ENCODE measurements at places on chromosomes 13 and 19. TPM values are rescaled to one million over a fixed set of nuclear protein-coding genes. Genes with fewer than 3 reads are reported as not detected.

- DNase-seq = no peak
Observed at GRCh38 chr13:95601216-95601615, 43.3 kb downstream of the DZIP1 start.

- no peak for DNase-seq
Observed at GRCh38 chr13:45119469-45119990, 780 bp upstream of the GTF2F2 start.

- no peak for DNase-seq
Observed at GRCh38 chr13:34312578-34312977, 494.6 kb downstream of the RFC3 start.

- DNase-seq = no peak
Observed at GRCh38 chr19:17915940-17916593, 16.7 kb upstream of the CCDC124 start.

The TMPRSS9 gene
- total RNA-seq = not detected
